BJ (cell line): ENCODE measurements at places on chromosomes 6 and 20.

DNA sequence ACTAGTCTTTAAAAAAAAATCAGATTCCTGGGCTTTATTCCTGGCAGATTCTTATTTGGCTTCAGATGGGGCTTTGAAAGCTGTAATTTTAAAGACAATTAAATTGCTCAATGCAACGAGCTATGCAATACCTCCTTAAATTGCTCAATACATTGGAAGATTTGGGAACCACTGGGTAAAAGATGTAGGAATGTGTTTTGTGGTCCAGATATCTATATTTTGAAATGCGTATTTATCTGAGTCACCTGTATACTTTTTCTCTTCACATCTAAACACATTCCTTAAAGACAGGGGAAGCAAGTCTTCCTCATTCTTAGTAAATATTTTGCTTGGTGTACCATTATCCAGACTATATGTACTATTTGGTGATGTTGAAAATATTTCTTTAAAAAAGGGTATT, 29.6 kb upstream of the MAP7 start:
- DNase-seq: no peak

GRCh38 chr6:3905945-3906845, 57.0 kb downstream of the FAM50B start:
- DNase-seq: no peak

- DNase-seq: no peak
Measured at GRCh38 chr6:30940361-30940986, at the start of gene MUCL3. TSS of gene MUCL3 (plus strand) at chr6:30940973. CDS start at chr6:30941000, 27 bp downstream.

- DNase-seq: no peak
Measured at GRCh38 chr20:10611357-10611756, 62.4 kb downstream of the JAG1 start.

DNA sequence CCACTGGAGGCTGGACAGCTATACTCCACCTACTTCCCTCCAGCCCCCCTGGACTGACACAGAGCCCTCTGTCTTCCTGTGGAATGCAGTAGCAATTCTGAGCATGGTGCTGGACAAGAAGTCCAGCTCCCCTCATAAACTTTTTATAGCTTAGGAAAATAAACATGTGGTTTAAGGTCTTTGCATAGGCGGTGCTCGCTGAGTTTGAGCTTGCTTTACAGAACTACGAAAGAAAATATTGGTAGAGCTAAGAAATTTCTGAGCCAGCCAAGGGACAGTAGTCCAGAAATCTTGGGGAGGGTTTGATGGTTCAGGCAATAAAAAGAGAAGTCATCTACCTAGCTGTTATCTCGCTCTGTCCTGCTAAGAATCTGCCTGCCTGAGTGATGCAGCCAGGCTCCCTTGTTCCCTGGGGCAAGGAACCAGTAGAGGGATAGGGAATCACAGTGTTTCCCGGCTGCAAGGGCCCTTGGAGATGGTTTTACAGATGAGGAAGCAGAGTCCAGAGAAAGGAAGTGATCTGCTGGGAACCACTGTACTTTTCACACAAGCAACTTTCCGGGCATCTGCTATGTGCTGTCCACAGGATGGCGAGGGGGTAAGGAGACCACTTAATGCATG, 343.4 kb downstream of the CDC5L start:
- DNase-seq: peak; percentile 62

DNA sequence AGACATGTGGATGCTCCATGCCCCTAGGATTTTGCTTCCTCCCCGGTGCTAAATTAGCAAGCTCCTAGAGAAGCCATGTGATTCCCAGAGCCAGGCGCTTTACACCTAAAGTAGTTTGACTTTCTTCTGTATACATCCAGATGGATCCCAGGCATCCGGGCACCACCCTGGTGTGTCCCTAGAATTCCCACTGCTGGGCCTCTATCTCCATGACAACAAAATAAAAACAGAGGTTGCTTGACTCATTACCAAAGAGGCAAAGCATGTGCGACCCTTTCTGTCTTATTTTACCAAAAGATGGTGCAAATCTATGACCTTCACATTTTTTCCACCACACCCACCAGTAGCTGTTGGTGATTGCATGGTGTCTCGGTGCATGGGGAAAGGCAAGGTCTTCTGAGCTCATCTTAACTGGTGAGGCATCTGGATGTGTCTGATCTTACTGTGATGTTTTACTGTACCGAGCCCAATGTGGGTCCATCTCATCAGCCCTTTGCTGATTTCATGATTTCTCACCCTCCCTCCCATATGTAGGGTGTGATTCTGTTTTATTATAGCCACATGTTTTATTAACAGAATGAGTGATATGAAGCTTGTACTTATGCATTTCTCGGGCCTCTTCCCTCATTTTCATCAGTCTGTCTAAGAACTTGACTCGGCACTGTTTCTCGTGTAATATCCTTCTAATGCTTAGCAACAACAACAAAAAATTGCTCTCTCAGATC, 27.4 kb upstream of the VAPB start:
- DNase-seq: peak; percentile 77

- DNase-seq: no peak
Measured at GRCh38 chr6:48613231-48613949, 502.4 kb upstream of the PTCHD4 start.

DNA sequence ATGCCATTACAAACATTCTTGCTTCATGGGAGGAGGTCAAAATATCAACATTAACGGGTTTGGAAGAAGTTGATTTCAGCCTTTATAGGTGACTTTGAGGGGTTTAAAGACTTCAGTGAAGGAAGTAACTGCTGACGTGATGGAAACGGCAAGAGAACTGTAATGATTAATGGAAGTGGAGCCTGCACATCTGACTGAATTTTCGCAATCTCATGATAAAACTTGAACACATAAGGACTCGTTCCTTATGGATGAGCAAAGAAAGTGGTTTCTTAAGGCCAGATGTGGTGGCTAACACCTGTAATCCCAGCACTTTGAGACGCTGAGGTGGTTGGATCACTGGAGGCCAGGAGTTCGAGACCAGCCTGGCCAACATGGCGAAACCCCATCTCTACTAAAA, 226.1 kb downstream of the BCAS1 start:
- DNase-seq: no peak

GRCh38 chr6:24547243-24547642, 52.5 kb downstream of the ALDH5A1 start:
- DNase-seq: no peak

- DNase-seq: no peak
Measured at GRCh38 chr6:170293341-170294231, 2.7 kb upstream of the DLL1 start.

DNA sequence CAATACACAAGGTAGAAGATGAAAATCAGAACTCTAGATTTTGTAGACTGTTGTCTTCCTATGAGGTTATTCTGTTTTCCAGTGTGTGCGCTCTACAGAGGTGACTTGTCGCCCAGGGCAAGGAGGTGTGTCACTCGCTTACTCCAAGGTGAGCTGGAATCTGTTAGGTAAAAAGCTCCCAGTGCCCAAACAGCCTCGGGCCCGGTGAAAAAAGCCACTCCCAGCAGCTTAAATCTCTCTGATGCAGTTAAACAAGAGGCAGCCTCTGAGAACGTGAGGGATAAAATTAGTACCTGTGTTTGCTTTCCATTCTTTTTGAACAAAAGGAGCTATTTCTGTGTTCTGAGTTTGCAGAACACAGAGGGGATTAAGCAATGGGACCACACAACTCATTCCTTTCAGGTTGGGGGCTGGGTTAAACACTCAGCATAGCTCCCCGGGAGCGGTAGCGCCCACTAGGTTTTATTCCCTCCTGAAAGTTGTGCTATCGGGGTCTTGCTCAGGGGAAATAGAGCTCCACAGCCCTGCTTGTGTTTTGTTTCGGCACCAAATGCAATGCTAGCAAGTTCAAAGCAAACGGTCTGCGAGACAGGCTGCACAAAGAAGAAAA, 181.2 kb downstream of the FOXA2 start:
- DNase-seq: no peak

DNA sequence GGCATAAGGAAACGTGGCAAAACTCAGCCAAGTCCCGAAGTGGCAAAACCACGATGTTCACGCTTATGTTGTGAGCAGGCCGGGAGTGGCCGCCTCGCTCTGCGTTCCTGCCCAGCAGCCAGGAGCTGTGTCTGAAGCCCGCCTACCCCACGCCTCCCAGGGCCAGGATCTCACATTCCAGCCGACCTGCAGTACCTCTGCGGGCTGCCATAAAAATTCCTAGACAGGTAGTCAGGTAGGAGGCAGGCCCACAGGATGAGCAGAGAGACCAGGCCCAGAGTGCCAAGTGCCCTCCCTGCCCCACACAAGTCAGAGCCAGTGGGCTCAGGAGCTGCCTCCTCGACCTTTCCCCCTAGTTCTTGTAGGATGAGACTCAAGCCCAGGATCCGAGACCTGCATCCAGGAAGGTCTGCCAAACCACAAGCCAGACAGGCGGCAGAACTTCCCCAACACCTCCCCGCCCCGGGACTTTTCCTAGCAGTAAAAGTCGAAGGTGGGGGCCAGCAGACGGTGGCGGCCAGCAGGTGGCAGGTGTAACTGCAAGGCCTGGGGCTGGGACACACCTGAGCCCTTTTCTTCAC, 16.7 kb downstream of the PMEPA1 start:
- DNase-seq: no peak

DNA sequence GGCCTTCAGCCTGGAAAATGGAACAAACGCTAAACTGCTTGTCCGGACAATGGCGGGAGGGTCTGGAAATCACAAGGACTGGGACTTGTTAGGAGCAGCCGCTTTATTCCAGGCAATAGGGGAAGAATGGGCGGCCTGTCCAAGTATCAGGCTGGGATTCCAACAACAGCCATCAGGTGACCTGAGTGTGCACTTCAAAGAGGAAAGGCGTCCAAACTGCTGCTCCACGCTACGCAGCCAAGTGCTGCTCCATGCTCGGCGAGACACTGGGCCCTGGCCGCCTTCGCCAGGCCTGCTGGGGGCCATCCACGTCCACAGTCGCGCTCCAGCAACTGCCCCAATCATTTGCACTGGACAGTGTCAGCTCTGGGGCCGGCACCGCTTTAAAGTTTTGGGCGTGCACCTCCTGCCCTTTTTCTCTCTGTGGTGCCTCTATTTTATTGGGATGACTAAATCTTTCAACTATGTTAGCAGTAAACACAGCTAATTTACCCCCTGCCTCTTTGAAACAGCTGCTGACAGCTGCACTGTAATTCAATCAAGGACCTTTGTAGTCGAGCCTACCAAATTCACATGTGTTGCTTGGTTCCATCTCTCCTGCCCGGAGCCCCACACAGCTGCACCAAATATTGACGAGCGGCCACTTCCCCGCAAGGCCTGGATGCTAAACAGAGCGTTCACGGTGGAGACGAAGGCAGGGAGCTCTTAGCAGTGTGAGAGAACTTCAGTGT, 98.3 kb downstream of the BMP7 start:
- no peak for DNase-seq

- no peak for DNase-seq
Measured at GRCh38 chr6:44265722-44266233, 427 bp upstream of the NFKBIE start.

DNA sequence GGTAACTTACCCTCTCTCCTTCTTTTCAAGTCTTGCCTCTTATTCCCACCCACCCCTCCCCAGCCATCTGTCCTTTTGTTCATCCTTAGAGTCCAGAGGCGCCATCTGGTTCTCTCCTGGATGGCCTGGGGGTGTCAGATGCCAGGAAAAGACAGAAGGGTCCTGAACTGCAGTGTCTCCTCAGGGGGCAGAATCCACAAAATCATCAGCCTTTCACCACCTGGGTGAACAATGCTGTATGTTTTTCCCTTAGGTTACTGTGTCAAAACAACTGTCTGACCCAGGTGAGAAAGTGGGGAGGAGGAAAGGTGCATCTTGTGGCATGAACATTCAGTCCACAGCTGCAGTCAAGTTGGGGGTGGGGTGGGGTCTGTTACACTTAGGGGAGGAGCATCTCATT, 47.9 kb upstream of the FYN start:
- no peak for DNase-seq

DNA sequence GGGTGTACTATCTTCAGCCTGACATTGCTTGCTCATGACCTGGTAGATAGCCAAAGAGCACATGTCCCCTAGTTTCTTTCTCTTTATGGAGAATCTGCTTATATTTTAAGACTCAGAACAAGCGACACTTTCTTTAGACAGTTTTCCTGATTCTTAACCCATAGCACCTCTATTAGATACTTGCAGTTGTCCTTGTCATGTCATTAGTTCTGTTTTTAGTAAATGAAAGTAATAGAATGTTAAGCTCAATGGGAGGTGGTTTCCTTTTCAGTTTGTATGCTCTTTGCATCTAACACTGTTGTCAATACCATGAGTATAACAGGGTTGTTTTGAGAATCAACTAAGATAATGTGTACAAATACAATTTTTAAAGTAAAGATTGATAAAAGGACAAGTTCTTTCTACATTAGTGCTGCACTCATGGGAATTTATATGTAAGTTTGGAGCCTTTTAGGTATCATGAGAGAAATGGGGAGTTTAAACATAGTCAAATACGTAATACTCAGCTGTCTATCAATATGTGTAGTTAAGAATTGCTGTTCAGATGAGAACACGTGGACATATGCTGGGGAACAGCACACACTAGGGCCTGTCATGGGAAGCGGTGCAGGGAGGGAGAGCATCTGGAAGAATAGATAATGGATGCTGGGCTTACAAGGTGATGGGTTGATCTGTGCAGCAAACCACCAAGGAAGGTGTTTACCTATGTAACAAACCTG, 124.3 kb downstream of the GRM1 start:
- no peak for DNase-seq

DNA sequence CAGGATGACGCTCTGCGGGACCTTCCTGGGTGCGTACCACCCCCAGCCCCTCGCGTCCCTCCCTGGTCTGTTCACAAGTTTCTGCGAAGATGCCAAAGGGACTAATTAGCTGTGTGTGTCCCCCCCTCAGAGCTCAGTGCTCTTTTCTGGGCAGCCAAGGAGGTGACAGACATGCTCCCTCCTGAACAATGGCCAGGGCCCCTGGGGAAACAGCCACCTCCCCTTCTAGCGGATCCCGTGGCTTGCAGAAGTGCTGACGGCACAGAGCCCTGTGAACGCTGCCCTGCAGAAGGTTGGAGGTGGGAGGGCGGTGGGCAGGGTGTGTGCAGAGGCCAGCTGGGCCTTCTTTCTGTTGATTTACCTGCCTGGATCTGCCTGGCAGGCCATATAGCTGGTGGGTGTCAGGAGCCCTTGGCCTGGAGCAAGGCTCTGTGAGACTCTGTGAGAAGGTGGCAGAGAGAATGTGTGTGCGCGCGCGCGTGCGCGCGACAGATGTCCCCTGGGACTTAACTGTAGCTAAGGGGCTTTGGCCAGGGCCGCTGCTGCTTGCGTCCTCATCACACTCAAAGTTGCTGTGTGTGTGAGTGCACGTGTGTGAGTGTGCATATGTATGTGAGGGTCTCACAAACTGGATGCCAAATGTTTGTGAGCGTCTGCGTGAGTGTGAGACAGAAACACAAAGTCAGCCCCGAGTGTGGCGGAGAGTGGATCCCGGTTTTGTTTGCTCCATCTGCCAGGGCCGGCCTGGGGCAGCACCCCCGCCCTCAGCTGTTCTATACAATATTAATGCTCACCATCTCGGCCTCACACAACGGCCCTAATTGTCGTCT, 3.5 kb upstream of the MYT1 start:
- DNase-seq: no peak

GRCh38 chr20:48983423-48984400, 62.2 kb downstream of the ARFGEF2 start:
- peak; percentile 28 for DNase-seq

- no peak for DNase-seq
Measured at GRCh38 chr6:140915103-140915502, 1217.6 kb upstream of the GJE1 start.

- DNase-seq: no peak
Measured at GRCh38 chr20:18440403-18440802, 26.4 kb downstream of the DZANK1 start.

- DNase-seq: peak; percentile 30
Measured at GRCh38 chr6:17392978-17393891, at the start of gene CAP2. TSS of gene CAP2 (plus strand) at chr6:17393595. CDS start at chr6:17421556, 27,961 bp downstream.

- DNase-seq: no peak
Measured at GRCh38 chr6:157182503-157183264, 140.6 kb downstream of the TMEM242 start.

- DNase-seq: no peak
Measured at GRCh38 chr20:38601216-38602184, at the start of gene ARHGAP40. TSS of gene ARHGAP40 (plus strand) at chr20:38601809.
